NK-92 treated with Interleukin-12 subunit alpha and Interleukin-12 subunit beta, amount 100 ng/mL, for 24 hours (cell line): ENCODE measurements at places on chromosomes 12 and 14.

DNA sequence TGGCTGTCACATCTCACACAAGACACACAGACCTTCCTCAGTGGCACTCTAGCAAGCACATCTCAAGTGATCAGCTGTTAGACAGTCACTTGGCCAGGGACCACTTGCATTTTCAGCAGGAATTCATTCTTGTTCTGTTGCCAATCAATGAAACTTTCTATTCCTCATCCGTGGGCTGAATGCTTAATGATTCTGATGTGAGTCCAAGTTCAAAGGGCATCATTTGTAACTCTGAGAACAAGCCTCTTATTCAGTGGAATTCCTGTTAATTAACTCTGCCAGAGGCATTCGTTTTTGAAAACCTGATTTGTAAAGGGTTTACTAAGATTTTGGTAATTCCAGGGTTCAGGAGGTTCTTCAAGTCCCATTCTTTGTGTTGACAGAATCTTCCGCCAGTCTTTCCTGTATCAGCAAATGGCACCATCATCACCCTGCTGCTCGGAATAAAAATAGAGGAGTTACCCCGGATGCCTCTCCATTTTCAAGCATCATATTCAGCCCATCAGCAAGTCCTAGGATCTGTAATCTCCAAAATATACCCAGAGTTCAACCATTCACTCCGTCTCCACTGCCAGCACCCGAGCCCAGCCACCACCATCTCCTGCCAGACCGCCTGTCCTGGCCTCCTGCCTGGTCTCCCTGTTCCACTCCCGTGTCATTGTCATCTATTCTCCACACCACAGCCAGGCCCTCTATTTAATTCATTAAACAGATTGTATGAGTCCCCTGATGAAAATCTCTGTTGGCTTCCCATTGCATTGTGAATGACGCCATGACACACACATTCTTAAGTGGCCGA, 473.4 kb downstream of the AACS start:
- no peak for DNase-seq

DNA sequence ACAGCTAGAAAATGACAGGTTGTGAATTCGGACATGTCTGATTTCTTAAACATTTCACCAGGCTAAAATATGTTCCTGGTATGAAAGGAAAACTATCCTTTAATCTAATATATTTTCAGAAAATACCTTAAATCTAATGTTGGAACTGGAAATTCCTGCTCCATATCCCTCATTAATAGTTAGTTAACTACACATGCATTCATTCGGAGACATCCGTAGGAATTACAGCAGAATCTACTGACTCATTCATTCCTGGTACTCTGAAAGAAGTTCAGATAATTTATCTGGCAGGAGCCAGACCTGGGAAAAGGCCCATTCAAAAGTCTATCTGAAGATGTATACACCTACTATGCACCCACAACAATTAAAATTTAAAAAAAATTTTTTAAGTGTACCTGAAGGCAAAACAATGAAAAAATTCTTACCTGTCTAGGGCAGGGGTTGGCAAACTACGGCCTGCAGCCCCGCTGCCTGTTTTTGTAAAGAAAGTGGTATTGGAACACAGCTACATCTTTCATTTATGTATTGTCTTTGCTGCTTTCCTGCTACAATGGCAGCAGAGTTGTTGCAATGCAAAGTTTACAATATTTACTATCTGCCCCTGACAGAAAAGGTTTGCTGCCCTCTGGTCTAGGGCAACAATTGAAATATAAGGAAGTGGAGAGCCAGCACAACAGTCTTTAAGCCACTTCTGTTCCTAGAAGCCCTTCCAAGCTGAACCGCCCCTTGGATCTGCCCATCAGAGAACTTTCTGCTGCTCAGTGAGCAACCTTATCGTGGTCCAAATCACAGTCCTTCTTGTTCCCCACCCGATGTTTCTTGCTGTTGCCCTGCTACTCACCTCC, 17.9 kb upstream of the NFYB start:
- DNase-seq: no peak

GRCh38 chr12:44571006-44571550, 305.0 kb downstream of the NELL2 start:
- no peak for DNase-seq

DNA sequence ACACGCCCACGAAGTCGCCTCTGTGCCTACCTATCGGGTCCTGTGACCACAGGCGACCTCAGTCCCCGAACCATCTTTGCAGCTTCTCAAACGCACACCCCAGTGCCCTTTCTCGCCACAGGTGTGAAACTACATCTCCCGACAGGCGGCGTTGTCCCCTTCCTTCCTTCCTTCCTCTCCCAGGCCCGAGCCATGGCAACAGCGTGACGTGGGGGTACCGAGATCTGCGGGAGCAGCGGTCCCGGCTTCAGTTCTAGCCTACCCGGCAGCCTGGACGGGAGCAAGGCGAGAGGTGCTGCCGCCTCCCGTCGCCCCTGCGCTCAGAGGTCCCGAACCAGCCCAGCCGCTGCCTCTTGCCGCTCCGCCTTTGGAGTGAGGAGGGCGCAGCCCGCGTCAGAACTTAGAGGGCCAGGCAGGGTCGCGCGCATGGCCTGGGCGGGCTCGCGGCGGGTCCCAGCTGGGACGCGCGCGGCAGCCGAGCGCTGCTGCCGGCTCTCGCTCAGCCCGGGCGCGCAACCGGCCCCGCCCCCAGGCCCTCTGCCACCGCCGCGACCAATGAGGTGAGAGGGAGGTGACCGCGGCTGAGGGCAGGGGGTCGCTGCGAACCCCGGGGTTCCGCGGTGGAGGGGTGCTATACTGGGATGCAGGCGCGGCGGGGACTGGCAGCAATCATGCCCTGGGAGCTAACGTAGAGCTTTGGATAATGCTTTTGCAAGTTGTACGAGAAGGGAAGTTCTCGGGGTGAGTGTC, at the start of gene COQ10A:
Gene COQ10A, plus strand, starts transcription at position 250 of the 750 bp plus-strand sequence. Its CDS starts 177 bp downstream, at position 427.
- DNase-seq: peak; percentile 78

GRCh38 chr12:101924618-101925017, 47.2 kb downstream of the DRAM1 start:
- no peak for DNase-seq

GRCh38 chr12:119075222-119075787, 94.0 kb downstream of the SRRM4 start:
- no peak for DNase-seq

DNA sequence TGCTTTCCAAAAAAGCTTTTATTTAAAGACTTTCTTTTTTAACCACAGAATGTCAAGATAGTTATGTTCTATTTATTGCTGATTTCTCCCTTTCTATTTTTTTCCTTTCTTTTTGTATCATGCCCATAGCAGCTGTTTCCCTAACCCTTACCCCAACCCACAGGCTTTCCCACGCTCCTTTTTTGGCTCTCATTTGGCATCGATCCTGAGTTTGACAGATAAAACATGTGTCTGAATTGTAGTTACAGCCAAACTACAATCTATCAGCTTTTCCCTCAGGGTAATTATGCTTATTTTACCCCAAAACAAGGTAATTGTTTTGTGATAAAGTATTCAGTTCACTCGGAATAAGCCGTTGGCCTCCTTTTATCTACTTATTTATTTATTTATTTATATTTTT, 46.7 kb downstream of the PDE3A start:
- DNase-seq: no peak

DNA sequence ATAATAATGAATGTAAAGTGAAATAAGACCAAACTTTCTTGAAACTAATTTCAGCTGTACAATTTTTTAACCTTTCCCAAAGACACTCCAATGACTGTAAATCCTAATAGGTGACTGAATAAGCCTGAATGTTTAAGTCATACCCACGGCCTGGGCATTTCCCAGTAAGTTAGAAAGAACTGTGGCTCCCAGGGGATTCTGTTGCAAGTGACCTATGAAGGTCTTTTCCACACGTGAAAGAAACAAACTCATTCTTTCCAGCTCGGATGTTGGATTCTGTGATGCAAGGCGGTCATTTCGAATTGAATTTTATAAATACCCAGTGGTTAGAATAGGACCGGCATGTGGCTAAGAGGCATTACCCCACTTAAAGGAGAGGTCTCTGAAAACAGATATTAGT, 1134.4 kb downstream of the GALC start:
- DNase-seq: no peak

DNA sequence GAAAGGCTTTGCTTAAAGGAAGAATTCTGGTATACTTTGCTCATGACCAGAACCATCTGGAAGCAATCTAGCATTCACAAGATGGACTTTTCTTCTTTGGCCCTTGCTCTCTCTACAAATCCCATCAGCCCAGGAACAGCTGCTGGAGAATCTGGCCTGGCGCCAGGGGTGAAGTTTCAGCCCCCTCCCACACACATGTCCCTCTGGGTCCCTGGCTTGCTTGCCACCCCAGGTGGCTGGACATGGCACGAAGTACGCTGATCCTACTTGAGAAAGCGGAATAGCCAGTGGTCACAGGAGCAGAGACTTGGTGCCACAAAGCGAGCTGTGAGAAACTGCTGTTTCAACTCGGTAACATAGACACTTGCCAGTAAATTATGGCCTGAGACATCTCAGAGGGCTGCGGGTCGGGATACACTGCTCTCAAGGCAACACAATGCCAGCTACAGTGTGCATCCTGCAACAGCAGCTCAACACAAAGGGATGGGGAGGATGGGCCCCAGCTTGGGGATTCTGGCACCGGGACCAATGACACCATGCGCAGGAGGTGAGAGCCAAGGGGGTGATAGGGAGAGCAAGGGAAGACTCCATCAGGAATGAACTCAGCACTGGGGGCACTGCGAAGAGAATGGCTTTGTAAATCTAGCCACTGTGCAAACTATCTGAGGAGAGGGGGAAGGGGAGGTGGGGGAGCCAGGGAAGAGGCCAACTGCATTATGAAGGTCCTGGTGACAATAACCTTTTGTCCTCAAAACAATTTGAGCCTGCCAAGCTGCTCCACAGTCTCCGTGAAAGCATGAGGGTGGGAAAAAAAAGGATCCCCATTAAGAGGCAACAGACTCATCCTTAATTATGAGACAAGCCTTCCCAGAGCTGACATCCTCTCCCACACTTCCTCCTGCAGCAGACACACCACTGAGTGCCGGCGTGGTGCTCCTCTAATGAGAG, 219.9 kb downstream of the PPM1H start:
- DNase-seq: no peak

- no peak for DNase-seq
Observed at GRCh38 chr14:78297858-78298257, 127.7 kb downstream of the NRXN3 start.

DNA sequence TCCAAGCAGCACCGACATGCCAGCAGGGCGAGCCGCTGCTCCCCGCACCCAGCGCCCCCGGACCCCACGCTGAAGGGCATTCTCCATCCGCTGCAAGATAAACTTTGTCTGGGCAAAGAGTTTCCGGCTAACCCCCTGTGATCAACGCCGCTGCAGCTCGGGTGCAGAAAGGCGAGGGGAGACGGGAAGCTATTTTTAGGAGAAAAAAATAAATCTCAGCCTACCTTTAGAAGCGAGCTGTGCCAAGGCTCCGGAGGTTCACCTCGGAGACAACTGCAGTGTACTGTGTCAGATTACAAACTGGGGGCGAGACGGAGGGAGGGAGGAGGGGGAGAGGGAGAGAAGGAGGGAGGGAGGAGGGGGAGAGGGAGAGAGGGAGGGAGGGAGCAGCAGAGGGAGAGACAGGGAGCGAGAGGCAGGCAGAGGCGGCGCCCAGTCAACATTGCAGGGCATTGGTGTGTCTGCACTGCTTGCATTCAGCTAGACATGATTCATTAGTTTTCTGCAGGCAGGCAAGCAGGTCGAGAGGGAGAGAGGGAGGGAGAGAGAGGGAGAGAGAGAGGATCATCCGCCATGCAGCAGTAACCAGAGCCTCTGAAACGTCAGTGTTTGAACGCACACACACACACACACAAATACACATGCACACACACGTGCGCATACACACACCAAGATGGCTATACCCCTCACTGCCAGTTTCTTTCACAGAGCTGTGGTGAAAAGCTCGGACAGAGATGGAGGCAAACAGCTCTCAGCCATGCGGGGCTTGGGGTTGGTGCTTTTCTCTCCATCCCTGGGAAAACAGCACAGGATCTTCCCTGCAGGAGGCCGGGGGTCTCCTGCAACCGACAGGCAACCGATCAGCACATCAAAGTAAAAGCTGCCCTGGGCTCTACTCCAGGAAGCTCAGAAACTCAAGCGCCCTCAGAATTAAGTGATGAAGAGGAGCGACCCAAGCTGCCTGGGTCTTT, at the start of gene RIMBP2:
Gene RIMBP2, minus strand, starts transcription at position 302 of the 971 bp plus-strand sequence. CDS start 237,286 bp downstream, outside the sequence.
- no peak for DNase-seq

- DNase-seq: no peak
Observed at GRCh38 chr14:90819734-90820393, 3.6 kb upstream of the TTC7B start.

- DNase-seq: no peak
Observed at GRCh38 chr12:24797901-24798300, 151.0 kb downstream of the BCAT1 start.

DNA sequence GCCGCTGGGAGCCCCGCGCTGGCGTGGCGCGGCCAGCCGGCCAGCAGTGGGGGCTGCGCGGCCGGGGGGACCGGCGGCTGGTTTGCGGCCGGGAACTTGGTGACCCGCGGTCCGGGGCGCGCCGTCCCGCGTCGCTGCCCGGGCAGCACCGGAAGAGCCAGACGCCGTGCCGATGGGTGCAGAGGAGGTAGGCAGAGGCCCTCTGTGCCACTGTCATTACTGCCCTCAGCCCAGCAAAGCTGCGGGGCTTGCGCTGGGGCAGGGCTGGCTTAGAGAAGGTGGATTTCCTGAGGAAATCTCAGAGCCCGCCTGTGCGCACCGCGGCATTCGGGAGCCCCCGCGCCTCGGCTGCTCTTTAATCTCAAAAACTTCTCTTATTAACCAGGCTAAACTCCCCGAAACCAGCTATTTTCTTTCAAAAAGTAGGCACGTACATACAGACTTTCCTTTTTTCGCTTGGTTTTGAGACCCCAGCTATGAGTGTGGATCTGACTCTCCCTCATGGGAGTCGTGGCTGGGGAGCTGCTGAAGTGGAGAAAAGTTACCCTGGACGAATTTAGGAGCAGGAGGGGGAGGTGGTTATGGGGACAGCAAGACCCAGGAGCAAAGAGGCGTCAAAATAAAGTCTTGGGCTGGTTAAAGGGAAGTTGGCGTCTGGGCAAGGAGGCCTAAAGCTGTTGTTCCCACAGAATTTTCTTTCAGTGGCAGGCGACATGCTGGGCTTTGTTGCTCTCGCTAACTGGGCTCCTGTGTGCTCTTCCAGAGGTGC, 802 bp downstream of the SUSD6 start:
- peak; percentile 19 for DNase-seq

DNA sequence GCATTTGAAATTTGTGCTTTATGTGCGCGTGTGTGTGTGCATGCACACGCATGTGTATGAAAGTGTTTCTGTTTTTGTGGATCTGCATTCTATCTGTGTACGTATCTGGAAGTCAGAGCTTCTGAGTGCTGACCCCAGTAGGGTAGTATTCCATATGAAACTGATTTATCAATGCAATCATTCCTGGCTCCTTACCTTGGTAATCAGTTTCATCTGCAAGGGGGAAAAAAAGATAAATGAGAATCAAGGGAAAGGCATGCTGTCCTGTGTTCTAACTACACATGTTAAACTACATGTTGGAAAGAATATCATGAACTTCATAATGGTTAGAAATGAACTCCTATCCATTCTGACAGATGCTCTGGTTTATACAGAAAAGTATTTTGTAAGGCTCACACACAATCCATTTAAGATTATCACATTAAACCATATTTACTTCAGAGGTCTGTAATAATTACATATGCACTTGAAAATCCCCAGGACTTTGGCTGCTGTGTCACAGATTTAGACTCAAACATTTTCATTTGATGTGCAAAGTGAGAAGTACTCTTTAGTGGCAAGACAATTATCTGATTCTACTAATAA, 276.1 kb upstream of the LMO3 start:
- DNase-seq: no peak
